ENCODE measurements at places on chromosomes 4 and X.
A peak's percentile ranks its signal among the peaks of the same experiment; 100 is the strongest.

DNA sequence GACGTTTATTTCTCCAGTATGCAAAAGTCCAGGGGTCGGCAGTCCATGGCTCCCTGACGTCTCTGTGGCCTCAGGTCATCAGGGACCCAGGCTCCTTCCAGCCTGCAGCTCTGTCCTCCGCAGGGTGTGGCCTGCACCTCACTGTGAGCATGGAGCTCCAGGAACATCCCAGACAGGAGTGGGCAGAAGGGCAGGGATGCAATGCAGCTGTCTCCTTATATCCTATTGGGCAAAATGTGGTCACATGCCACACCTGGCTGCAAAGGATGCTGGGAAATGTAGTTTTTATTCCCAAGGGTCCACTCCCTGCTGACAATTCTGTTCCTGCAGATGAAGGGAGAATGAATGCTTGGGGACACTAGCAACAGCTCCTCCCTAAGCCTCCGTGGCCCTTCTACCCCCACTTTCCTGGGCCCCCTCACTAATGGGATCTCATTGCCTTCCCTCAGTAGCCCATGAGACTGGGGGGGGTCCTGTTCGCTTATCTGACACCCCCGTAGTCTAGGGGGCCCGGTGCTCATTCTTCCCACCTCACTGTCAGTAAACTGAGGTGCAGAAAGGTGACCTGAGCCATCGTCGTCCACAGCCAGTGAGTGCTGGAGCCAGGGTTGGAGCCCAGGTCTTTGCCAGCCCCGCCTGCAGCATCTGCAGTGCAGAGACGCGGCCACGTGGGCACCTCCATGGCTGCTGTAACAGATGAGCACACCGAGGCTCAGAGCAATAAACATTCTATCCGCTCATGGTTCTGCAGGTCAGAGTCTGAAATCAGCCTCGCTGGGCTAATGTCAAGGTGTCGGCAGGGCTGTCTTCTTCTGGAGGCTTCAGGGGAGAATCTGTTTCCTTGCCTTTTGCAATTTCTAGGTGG lies 5.9 kb upstream of the GRPEL1 start:
- peak; percentile 41 for DNase-seq

DNA sequence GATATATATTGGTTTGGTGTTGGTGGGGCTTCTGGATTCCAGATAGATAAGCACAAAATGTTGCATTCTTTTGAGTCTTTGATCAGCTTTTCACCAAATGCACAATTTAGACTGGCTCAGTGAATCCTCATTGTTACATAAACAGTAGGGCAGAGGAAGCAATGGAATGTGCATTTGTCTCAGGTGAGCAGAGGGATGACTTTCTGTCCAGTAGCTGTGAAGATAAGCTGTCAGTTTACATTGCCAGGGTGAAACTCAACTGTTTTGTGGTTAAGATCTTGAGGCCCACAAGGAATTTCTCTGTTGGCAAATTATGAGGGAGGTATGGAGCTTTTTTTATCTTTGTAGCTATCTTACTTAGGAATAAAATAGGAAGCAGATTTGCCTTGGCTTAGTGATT lies 168.0 kb downstream of the GALNTL6 start:
- DNase-seq = no peak

- DNase-seq = no peak
Observed at GRCh38 chr4:95651891-95652290, 103.1 kb upstream of the UNC5C start.

- no peak for DNase-seq
Observed at GRCh38 chr4:151727365-151727764, 33.4 kb downstream of the GATB start.

DNA sequence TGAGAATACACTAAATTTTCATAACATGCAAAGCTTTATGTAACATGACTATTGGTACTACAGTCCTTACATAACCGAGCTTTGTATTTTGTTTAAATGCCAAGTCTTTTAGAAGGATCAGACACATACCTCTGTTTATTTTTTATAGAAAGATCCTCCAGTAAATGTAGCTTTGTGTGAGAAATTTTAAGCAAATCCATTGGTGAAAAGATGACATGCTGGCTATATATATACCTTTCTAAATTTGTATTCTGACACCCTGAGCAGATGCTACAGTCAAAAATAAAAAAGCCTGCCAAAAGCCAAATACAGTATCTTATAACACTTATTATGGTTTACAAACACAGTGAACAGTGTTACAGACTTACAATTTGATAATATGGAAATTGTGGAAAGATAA lies at the start of gene YIPF7:
Gene YIPF7 (minus strand): TSS at position 201 of the 400 bp plus-strand sequence. CDS start 1,525 bp downstream, outside the sequence.
- no peak for DNase-seq
